ENCODE measurements at places on chromosomes 6 and 20. TPM values are rescaled to one million over a fixed set of nuclear protein-coding genes. Genes with fewer than 3 reads are reported as not detected.
A peak's percentile ranks its signal among the peaks of the same experiment; 100 is the strongest.

Gene KLHDC3
- total RNA-seq = 71.6 TPM

Gene FILIP1
- 8.1 TPM for total RNA-seq

Gene MKKS
- 14.4 TPM for total RNA-seq

Gene NFATC2
- total RNA-seq = 9.3 TPM

Gene MYL9
- total RNA-seq = 518 TPM

Gene VIP
- total RNA-seq = 0.48 TPM

Gene PXDC1
- total RNA-seq = 133 TPM

Gene GSTA1
- total RNA-seq = 0.93 TPM

Gene KIAA1755
- 5.6 TPM for total RNA-seq

Gene EYS
- 0.48 TPM for total RNA-seq

Gene BPIFB4
- not detected for total RNA-seq

Gene C20orf202
- total RNA-seq = 0.32 TPM

Gene MTG2
- total RNA-seq = 29.9 TPM

Gene HAO1
- not detected for total RNA-seq

- DNase-seq = no peak
These were observed 56.7 kb upstream of the TNFRSF21 start for GRCh38 chr6:47366335-47366890.

- no peak for DNase-seq
These were observed 19.0 kb upstream of the MLN start for GRCh38 chr6:33822575-33823395.

GRCh38 chr20:15854911-15855310, 718.3 kb downstream of the KIF16B start:
- DNase-seq = no peak

- no peak for DNase-seq
These were observed 628 bp upstream of the ERGIC3 start for GRCh38 chr20:35541118-35541782.

GRCh38 chr6:31063906-31064435, 48.4 kb downstream of the C6orf15 start:
- DNase-seq = no peak

DNA sequence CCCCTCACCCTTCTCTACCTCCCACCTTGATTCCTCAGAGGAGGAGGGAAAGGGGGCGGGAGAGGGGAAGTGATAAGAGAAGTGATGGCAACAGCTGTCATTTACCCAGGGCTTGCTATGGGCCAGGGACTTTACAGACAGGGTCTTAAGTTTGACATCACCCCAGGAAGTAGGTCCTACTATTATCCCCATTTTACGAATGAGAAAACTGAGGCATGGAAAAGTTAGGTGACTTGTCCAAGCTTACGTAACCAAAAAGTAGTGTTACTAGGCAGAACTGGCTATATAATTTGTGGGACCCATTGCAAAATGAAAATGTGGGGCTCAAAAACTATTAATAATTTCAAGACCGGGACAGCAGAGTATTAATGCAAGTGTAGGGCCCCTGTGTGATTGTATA, 10.5 kb upstream of the FANCE start:
- no peak for DNase-seq

GRCh38 chr6:149600508-149600907, 34.3 kb downstream of the GINM1 start:
- DNase-seq = no peak

- DNase-seq = no peak
These were observed 35.1 kb upstream of the BTN3A2 start for GRCh38 chr6:26329763-26330511.

- no peak for DNase-seq
These were observed 115.7 kb downstream of the AKAP7 start for GRCh38 chr6:131250936-131251335.

DNA sequence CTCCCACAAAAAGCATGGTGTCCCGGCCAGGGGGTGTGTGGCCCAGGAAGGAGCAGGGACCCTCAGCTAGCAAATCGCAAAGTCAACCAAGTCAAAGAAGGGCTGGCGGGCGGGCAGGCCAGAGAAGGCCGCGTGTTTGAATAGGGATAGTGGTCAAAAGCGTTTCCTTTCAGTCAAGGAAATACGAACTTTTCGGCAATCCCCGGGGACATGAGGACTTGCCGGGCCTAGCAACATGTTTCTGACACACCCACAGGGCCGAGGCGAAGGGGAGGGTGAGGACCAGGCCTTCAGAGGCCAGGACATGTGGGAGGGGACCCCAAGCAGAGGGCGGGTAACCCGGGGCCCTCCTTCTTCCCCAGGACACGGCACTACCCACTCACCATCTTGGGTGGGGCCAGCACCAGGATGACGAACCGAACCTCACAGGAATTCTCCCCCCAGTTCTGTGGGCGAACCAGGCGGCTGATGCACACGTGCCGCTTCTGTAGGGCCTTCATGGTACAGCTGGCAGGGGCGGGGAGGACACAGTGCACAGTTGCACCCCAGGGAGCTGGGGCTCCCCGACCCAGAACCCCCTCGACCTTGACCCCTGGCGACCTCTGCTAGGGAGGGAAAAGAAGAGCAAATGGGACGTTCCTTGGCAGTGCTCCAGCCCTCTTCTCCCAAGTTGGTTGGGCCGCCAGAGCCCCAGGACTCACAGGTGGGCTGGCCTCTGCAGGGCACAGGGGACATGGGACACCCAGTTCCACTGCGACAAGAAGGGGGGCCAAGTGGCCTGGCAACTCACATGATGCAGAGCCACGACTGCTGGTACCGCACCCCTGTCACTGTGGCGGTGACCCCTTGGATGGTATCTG, 5.6 kb downstream of the SLC4A11 start:
- no peak for DNase-seq

DNA sequence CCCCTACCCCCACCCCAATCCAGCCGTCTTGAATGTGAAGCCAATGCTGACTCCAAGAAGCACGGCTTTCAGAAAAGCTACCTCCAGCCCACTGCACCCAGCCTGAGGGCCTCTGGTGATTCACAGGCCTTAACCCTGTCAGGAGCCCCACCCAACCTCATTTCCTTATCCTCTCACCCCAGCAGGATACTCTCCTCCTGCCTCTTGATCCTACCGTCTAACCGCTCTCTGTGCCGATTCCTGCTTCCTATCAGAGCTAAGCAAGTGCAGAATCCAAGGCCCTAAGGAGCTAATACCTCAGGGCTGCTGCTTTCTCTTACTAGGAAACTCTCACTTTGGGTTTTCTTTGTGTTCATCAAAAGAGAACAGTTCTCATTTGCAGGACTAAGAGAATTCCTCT, 47.2 kb downstream of the TRERF1 start:
- peak; percentile 45 for DNase-seq

- DNase-seq = no peak
These were observed 4.9 kb downstream of the SMAP1 start for GRCh38 chr6:70672549-70672948.

DNA sequence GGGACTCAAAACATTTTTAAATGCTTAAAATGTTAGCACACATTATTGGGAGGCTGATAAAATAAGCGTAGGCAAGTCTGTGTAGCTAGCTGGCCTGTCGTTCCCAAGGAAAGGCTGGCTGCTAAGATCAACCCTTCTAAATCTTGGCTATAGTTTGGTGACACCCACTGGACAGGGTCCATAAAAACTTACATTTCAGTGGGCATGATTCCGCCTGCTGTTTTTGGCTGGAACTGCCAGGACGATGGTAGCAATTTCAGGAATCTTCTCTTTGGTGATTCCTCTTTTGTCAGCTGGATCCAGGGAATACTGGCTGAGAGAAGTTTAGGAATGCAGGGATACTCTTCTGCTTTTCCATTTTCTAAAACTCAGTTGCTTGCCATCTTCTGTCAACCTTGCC, 162.2 kb downstream of the NKAIN2 start:
- no peak for DNase-seq

DNA sequence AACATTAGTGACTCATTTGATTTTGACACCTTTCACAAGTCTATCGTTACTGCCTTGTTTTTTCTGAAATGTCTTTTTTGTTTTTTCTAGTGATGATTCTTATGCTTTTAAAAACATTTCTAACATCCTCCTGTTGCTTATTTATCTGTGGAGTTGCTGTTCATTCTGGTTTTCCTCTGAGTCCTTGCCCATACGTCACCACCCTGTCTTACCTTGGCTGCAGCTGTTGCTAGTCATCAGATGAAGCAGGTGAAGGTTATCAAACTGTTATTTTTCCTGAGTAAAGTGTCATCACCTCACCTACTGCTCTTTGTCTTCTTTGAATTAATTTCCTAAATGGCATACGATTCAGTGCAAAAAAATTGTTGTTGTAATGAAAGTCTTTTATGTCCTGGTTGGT, 376.6 kb downstream of the GRIK2 start:
- DNase-seq = no peak

GRCh38 chr6:52098721-52099120, 11.3 kb upstream of the PKHD1 start:
- DNase-seq = no peak

GRCh38 chr20:63248835-63249591, 5.2 kb downstream of the NKAIN4 start:
- no peak for DNase-seq

DNA sequence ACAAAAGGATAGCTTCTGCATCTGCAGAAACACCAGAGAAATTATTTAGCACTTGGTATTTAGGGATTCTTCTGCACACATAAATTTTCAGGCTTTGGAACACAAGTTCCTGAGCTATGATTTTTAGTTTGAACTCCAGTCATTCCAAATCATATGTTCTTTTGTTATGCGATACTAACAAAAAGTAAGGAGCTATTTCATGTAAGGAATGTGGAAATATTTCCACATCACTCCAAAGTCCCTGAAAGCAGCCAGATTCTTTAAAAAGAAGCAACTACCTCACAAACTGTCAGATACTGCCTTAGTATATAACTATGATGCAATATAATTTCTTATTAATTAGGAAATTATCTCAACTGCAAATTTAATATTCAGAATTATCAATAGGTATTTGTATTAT, 106.9 kb downstream of the RNGTT start:
- no peak for DNase-seq

DNA sequence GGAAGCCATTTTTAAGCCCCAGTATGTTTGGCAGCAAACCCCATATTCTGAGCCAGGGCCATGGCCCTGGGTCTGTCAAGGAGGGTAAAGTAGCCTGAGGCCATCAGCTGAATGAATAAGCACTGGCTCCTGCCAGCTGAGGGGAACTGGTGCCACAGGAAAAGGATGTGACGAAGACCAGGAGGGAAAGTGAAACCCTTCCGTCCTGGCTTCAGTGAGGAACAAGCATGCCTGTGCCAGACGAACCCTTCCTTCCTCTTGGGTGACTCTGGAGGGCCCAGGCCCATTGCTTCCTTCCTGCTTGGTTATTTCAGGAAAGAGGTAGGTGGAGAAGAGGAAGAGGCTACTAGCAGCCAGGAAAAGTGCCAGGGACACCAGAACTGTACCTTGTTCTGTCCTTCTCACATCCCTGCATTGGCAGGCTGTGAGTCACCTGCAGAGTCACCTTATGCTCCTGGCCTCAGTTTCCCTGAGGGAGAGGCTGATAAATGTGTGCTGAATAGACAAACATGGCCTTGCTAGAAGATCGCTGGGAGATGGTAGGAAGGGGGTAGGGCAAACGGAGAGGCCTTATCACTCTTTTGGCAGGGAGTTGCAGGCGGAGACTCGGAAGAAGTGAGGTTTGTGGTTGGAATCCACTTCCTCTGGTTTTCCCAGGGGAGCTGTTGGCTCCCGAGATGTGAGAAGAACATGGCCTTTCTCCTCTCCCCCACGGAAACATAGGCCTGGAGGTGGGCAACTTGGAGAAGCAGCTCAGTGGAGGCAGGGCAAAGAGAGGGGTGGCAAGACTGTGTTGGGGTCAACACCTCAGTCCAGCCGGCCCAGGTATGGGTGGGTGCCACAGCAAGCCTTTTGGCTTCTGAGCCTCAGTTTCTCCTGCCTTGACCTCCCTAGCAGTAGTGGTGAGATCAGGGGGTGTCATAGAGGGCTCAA, 37.4 kb downstream of the COX4I2 start:
- no peak for DNase-seq

DNA sequence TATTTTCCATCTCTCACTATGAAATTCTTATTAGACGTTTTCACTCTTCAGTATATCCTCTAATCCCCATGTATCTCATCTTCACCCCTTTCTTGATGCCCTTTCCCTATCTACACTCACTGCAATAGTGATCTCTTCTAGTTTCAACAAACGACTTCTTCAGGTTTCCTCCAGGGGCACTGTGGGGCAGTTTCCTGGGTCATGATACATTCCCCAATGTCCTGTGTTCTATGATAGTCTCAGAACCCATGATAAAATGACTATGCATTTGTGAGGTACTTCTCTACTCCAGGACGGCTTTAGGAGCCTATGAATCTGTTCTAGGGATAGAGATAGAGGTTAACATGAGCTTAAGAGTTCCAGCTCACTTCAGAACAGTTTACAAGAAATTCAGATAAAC, 183.3 kb downstream of the FOXC1 start:
- no peak for DNase-seq

- no peak for DNase-seq
These were observed 21.9 kb downstream of the ADGB start for GRCh38 chr6:146620655-146621054.

DNA sequence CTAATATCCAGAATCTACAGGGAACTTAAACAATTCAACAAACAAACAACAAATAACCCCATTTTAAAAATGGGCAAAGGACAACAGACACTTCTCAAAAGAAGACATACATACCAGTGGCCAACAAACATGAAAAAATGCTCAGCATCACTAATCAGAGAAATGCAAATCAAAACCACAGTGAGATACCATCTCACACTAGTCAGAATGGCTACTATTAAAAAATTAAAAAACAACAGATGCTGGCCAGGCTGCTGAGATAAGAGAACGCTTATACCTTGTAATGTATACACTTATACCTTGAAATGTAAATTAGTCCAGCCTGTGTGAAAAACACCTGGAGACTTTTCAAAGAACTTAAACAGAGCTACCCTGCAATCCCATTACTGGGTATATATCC, 166.8 kb downstream of the IBTK start:
- DNase-seq = no peak

GRCh38 chr20:11529047-11529446, 388.6 kb upstream of the BTBD3 start:
- DNase-seq = no peak

- no peak for DNase-seq
These were observed 69.1 kb downstream of the CBLN4 start for GRCh38 chr20:55936209-55936595.

GRCh38 chr6:136378888-136379287, 89.2 kb upstream of the BCLAF1 start:
- DNase-seq = no peak

DNA sequence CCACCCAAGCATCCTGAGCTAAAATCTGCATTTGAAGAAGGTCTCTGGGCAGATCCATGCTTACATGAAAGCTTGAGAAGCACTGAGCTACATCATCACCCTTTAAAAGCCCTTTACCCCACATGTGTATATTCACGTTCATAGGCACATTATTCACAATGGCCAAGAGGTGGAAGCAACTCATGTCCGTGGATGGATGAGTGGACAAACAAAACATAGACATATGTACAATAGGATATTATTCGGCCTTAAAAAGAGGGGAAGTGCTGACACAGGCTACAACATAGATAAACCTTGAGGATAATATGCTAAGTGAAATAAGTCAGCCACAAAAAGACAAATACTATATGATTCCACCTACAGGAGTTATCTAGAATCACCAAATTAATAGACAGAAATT, 17.6 kb downstream of the ADGRF5 start:
- DNase-seq = no peak

Data from mesenteric fat pad (tissue), 1 donor.